ENCODE measurements at places on chromosomes 6 and 20. TPM values are rescaled to one million over a fixed set of nuclear protein-coding genes. Genes with fewer than 3 reads are reported as not detected.

The ZNF165 gene
- 1.2 TPM for total RNA-seq

The NUDT3 gene
- total RNA-seq = 11.5 TPM

The RNF144B gene
- total RNA-seq = 0.31 TPM

The SOX18 gene
- total RNA-seq = 0.19 TPM

DNA sequence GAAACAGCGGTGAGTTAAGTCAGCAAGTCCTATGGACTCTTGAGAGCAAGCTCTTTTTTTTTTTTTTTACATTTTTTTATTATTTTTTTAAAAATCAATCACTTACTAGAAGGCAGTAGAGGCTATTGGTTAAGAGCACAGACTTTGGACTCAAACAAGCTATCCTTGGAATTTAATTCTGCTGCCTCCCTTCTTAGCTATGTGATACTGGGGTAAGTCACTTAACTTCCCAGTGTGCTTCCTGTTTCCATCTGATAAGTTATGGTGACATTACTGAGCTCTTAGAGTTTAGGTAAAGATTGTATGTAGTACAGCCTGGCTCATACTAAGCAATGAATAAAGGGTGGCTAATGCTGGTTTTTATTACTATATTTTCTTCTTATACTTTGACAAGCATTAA lies 770.5 kb upstream of the FLRT3 start:
- no peak for DNase-seq

- no peak for DNase-seq
Observed at GRCh38 chr6:151005896-151006632, 140.6 kb downstream of the MTHFD1L start.

DNA sequence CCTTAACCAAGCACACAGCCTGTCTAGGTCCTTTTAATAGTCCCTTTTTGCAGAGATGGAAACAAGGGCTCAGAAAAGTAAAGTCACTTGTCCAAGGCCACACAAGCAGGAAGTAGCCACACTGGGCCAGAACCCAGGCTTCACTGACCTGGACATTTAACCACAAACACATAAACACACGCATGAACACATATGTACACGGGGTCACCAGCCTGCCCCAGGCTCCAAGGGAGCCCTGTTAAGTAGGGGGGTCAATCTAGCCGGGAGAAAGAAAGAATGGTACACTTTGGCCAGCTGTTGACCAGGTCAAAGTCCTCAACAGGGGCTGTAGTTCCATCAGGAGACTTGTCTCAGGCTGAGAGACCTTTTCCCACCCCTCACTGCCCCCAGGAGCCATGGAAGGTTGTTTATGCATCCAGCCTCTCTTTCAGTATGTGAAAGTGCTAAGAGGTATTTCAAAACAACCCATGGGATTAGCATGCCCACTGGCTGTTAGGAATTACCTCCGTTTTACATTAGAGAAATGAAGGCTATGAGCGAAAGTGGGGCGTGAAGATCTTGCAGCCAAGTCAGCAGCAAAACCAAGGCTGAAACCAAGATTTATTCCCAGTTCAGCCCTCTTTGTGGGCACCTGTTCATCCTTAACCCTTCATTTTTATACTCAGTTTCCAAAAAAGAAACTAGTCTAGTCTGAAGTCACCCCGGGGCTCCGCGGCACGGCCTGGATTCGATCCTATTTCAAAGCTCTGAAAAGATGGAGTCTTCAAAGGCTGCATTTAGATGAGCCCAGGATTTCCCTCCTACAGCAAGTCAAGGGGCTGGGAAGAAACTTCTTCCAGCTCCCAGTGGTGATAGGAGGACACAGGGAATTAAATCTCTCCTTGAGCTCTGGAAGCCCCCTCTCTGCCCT lies 9.8 kb downstream of the SDC4 start:
- no peak for DNase-seq
